T follicular helper cell (primary cell): ENCODE measurements at places on chromosomes 2 and 18.

DNA sequence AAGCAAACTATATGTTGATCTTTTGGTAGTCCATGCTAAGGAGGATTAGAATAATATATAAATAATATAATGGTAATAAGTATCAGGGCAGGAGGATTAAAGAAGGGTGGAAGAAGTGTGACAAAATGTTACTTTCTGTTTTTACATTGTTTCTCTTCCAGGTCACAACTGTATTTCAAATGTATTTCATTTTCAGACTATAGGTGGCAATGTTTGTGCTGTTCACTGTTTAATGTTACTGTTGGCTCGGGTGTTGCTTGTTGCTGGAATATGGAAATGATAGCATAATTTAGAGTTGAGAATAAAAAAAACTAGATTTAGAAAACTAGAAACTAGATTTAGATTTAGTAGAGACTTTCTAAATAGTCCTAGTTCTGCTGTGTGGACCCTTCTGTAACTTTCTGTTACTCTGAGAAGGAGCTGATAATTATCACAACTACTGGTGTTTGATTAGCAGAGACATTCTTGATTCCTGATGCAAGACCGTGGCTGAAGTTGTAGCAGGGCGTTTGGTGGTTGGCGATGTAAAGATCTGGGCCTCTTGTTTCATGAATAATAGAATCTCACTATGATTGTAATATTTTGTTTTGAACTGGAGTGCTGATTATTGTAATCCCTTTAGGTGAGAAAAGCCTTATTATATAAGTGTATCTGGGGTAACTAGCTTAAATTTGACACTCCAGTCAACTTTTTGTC, 7.9 kb downstream of the NEDD4L start:
- no peak for DNase-seq

GRCh38 chr2:237581751-237582746, 8.5 kb downstream of the RAB17 start:
- peak; percentile 11 for DNase-seq

DNA sequence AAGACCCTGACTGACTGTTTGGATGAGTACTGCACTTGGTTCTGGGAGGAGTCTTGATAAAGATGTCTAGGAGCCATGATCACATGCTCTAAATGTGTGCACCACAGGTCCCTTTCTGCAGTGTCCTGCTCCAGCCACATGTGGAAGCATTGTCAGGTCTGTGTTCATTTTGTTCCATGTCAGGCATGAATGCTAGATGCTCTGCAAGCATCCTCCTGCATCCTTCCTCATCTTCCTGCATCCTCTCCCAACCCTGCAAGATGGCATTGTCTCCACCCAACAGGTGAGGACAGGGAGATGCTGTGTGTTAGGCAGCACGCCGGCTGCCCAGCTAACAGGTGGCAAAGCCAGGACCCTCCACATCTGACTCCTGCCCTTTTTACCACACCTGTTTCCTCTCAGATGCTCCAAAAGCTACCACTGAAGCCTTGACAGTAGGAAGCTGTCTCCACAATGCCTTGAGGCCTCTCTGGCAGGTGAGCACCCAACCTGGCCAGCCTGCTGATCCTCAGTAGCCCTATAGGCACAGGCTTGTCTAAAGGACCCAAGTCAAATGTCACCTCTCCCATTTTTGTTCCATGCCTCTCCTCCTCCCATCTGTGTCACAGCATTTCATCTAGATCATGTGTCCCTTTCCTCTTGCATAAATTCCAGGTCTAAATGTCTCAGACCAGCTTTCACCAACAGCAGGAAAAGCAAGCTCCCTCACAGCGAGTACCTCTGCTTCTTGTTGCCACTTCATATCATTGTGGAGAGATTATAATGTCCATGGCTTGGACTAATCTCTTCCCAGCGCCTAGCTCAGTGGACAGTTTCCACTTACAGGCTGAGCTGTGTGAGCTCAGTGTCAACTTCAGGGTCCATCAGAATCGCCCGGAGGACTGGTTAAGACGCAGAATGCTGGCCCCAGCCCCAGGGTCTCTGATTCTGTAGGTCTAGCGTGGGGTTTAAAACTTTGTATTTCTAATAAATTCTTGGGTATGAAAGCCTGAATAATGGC, 55.0 kb downstream of the TMEM163 start:
- no peak for DNase-seq

GRCh38 chr2:100367163-100367562, 44.9 kb upstream of the LONRF2 start:
- no peak for DNase-seq

DNA sequence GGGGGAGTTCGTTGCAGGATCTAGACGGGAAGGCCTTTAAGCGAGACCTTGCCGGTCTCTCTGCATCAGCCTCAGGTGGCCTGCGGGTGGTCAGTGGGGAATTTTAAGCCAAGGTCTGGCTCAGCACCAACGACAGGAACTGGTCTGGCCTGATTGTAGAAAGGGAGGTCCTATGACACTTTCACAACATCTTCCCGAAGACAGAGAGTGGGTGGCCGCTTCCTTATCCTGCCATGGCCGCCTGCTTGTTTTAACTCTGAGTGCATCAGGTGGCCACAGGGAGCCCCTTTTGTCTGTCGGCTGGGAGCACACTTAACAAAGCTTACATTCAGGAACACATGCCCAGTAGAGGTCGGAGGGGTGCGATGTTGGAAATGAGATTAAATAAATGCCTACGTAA, 363.7 kb upstream of the MYT1L start:
- no peak for DNase-seq

GRCh38 chr18:33755391-33755790, 177.4 kb downstream of the ASXL3 start:
- DNase-seq = no peak

DNA sequence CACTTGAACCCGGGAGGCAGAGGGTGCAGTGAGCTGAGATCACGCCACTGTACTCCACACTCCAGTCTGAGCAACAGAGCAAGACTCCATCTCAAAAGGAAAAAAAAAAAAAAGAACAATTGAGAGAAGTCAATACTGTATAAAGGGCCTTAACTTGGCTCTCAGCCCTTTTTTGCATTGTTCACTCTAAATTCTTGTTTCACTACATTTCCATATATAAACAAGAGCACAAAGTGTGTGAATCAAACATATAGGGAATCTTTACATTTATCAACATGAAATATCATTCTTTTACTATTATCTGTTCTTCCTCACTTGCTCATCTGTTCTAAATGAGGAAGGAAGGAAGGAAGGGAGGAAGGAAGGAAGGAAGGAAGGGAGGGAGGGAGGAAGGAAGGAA, 90.8 kb downstream of the AP1S3 start:
- no peak for DNase-seq

DNA sequence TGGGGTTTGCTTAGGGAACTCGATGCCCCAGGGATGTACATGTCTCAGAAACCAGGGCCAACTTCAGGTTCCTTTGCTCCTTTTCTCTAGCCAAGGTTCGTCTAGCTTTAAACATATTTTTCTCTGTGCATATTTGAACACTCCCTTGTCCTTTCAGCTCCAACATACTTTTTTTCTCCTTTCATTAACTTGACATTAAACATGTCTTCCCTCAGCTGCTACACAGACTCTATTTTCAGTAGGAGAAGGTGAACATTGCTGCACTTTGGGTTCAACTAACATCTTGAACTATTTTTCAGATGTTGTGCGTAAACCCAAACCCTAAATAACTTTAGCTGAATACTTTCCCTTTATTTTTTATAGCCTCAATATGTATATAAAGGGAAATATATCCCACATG, 212.9 kb downstream of the MTX2 start:
- DNase-seq = no peak

DNA sequence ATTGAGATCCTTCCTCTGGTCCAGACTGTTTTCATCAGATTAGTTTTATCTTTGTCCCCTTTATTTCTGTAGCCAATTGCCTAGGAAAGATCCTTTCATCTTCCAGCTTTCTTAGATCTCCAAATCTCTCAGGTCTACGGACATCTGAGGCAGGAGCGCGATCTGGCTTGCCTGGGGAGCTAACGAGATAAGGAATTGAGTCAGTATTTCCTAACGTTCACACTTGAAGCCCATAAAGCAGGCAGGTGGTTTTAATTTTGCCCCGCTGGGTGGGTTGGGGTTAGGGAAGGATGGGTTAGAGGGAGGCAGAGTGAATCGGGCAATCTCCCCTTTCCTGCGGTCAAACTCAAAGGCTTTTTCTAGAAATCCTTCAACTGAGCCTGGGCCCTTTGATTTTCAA, 727 bp upstream of the TTLL4 start:
- no peak for DNase-seq

- DNase-seq = peak; percentile 22
Measured at GRCh38 chr18:75208155-75208835, 644 bp downstream of the PTGR3 start.

- no peak for DNase-seq
Measured at GRCh38 chr2:29616569-29616968, 304.8 kb downstream of the ALK start.

DNA sequence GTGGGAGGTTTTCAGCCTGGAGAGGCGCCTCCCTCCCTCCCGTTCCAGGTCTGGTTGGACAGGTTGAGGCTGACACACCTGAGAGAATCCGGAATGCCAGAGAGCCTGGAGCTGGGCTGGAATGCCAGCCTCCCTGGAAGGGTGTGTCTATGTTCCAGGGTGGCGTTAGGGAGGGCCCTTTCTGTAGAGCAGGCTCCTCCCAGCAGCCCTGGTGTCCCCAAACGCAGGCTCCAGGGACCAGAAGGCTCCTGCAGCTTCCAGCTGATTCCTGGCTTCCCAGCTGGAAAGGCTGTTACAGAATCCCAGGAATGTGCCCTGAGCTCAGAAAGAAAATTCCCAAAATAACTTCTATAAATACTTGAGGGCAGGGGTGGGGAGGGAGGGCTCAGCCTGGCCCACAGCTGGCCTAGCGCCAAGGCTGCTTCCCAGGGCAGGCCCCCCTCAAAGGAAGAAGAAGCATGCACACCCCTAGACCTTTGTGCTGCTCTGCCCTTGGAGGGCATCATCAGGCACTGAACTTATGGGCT, 85.4 kb downstream of the STPG4 start:
- no peak for DNase-seq

- no peak for DNase-seq
Measured at GRCh38 chr2:182248362-182248761, 178.5 kb downstream of the PDE1A start.

DNA sequence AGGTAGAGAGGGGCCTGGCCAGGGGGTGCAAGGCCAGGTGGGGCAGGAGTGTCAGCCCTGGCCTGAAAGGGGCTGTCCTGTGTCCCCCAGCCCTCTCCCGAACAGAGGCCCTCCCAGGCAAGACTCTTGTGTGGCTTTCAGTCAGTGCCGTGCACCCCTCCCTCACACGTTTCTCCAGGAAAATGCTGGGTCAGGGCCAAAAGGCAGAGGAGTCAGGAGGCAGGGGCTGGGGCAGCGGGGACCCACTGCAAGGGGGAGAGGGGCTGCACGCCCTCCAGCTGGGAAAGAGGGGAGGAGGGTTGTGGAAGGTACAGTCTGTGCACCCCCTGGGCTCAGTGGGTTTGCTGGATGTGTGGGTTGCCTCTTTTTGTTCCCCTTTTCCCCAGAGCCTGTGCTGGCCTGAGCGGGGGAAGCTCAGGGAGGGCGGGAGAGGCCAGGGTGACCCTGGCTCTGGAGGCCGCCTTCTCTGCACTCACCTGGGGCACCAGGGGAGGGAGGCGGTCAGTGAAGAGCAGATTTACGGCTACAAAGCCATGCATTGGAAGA, 4.1 kb downstream of the KCNF1 start:
- no peak for DNase-seq

- no peak for DNase-seq
Measured at GRCh38 chr2:66573821-66574233, 138.9 kb downstream of the MEIS1 start.

DNA sequence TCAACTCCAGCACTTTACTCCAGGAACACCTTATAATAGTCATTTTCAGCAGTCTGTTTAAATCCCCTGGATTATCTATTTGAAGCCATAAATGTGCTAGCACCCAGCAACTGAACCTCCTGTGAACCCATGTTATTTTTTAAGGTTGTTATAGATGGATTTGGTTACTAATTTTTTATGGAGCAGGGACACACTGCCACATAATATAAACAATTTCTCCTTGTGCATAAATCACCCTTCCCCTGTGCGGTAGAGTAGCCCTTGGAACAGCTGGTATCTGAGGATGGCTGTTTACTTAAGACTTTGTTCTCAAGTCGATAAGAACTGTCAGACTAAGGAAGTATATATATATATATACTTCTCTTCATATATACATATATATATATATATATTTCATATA, 367.4 kb downstream of the EPHA4 start:
- DNase-seq = no peak

GRCh38 chr18:66792466-66792865, 188.6 kb upstream of the CDH19 start:
- no peak for DNase-seq

DNA sequence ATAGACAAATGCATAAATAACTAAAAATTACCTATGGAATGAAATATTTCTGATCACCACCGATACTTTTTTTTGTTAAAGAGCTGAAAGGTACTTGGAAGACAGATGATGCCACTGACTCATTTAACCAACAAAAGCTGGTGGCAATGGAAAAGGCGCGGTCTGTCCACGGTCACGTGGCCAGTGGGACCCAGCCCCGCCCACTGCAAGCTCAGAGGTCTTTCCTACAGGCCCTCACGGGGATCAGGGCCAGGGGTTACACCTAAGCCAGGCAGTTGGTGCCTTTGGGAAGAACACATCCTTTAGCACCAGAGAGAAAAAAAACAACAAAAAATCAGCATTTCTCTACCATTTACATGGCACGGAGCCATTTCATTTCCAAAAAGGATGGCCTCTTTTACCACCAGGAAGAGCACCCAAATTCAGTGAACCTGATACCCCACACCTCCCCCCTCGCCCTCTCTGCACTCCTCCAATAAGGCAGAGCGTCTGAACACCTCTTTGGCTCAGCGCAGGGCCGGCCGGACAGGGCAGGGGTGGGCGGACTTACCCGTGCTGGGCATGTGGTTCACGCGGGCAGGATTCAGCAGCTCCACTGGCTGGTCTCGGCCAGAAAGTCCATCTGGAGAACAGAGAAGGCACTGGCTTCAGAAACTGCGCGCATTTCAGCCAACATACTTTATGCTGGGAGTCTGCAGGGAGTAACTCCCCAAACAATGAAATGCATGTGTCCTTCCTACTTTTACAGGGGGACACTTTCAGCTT, 164.6 kb downstream of the HDAC4 start:
- no peak for DNase-seq

DNA sequence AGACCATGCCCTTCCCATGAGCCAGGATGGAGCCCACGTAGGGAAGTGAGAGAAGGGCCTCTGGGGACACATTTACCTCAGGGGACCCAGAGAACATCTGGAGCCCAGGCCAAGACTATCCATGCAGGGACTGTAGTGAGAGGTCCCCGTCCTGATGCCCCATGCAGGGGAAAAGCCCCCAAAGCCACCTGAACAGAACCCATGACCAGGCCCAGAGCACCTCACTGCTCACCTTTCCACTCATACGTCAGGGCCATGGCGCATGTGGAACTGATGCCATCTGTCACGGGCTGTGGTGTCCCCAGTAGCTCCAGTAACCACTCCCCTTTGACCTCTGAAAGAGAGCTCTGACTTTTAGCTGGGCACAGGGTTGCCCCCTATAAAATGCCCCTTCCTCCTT, 106.5 kb upstream of the TEX51 start:
- no peak for DNase-seq

DNA sequence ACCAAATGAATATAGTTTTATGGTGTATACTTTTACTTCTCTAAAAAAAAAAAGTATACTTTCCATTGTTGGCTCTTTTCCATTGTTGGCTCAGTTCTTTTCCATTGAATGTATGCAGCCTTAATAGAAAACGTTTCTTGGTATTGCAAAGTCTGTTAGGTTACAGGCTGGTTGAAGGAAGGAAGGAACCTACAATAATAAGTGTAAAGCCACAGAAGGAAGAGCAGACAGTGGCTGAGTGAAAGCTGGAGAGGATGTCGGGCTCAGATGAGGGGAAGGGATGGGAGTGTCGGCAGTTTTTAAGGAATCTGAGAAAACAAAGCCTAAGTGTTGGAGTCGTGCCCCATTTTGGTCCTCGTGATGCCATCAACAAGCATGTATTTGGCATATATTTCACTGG, 6.8 kb downstream of the COPS8 start:
- DNase-seq = no peak
